ENCODE measurements at places on chromosomes 6 and 20.

- DNase-seq: no peak
Observed at GRCh38 chr20:41415191-41415590, 48.6 kb upstream of the EMILIN3 start.

DNA sequence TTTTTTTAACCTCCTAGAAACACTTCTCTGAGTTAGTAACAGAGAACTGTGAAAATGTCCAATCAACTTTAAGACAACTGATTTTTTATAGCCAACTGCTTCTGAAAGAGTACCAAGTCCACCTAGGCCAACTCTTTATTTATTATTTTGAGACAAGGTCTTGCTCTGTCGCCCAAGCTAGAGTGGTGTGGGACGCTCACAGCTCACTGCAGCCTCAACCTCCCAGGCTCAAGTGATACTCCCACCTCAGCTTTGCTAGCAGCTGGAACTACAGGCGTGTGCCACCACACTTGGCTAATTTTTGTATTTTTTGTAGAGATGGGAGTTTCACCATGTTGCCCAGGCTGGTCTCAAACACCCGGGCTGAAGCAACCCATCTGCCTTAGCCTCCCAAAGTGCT is 331.6 kb downstream of the RNGTT start:
- DNase-seq: no peak

- no peak for DNase-seq
Observed at GRCh38 chr6:25486550-25486949, 165.5 kb upstream of the SCGN start.

DNA sequence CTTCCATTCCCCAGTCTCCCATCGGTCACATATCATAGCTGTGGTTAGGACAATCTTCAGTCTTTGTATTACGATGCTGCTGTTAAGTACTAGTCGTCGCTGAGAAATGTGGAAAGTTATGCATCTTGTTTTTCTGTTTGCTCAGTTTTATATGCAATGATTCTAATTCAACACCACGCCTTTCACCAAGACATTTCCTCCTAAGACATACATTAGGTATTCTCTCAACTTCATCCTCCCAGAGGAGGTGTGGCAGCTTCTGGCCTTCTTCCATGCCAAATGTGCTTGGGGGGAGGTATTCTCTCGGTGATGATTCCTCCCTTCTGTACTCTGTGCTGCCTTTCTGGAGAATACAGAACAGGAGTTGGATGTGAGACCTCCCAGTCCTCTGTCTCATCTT is 66.1 kb downstream of the B4GALT5 start:
- DNase-seq: no peak
